ENCODE measurements at places on chromosomes 7 and 10.

DNA sequence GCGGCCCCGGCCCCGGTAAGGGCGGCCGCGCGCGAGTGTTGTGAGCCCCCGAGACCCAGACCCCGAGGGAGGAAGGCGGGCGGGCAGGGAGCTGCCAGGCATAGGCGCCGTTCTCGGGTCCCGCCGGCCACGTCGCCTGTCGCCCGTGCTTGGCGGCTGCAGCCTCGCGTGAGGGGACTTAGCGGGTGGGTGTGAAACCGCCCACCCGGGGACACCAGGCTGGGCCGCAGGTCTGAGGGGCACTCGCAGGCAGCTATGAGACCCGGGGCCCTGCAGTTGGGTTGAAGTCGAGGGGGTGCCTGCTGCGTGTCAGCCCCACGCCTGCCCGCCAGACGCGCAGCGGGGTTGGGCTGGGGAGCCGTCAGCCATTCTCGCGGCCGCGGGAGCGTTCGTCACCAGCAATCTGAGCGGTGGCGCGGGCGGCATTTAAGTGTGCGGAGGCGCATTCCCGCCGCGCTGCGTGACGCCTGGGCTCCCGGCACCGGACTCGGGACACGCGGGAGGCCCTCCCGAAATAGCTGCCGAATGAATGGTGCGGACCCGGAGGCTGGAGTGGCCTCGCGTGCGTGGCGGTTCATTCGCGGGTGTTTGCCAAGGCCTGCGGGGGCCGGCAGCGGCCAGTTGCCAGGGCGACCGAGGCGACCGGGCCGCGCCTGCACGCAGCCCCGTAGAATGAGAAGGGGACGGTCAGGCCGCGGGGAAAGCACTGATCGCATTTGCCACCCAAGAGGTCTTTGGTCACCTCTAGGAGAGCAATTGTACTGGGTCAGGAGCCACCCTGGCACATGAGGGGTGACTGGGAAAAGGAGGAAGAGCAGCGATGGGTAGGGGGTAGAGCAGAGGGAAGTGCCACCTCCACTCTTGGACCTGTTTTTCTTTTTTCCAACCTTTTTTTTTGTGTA, 750 bp downstream of the ZNF398 start:
- peak; percentile 59 for DNase-seq

DNA sequence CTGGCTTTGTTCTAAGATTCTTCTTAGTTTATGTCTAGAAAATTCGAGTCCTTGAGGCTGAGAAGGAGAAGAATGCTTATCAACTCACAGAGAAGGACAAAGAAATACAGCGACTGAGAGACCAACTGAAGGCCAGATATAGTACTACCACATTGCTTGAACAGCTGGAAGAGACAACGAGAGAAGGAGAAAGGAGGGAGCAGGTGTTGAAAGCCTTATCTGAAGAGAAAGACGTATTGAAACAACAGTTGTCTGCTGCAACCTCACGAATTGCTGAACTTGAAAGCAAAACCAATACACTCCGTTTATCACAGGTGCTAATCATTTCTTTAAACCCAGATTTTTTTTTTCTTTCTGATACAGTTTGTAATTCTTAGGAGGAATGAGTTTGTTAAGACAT, 6.7 kb downstream of the CEP55 start:
- DNase-seq: no peak

DNA sequence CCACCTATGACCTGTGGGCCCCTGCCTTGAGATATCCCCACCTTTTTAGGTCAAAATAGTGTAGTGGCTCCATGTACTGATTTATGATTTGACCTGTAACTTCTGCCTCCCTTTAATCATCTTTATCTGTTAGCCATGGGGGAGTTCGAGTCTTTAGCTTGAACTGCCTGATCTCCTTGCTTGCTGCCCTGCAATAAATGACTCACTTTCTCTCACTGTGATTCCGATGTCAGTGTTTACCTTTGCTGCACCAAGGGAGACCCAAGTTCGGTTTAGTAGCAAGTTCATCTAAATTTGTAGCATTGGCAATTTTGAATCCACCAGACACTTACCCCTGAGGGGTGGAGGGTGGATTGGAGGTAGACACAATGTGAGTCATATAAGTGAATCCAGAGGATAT, 814.6 kb upstream of the AUTS2 start:
- no peak for DNase-seq

DNA sequence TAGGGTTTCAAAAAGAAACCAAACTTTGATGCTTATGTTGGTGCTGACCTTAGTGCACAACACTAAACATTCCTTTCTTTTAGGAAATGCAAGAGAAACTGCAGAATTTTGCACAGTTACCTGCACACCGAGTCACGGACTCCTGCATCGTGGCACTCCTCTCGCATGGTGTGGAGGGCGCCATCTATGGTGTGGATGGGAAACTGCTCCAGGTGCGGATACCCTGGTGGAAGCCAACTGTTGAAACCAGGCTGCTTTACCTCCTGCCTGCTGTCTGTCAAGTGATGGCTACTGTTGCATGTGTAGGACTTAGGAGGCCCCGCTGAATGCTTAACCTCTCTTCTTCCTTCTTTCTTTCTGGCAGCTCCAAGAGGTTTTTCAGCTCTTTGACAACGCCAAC, 11.7 kb downstream of the CASP2 start:
- DNase-seq: peak; percentile 63

DNA sequence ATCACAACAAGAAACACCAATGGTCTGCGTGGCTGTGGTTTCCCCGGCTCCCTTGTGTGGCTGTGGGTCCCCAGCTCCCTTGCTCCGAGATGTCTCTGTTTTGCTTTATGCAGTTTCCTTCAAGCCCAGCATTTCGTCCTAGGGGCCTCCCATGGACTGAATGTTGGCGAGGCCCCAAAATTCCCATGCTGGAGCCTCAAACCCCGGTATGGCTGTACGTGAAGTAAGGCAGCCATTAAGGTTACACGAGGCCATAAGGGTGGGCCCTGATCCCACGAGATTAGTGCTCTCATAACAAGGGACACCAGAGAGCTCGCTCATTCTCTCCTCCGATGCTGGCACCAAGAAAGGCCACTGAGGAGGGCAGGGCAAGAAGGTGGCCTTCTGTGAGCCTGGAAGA, 44.6 kb downstream of the INSIG1 start:
- DNase-seq: no peak

GRCh38 chr7:140625908-140626868, 14.4 kb downstream of the DENND2A start:
- DNase-seq: no peak

GRCh38 chr7:134353411-134353810, 36.7 kb upstream of the SLC35B4 start:
- DNase-seq: no peak

DNA sequence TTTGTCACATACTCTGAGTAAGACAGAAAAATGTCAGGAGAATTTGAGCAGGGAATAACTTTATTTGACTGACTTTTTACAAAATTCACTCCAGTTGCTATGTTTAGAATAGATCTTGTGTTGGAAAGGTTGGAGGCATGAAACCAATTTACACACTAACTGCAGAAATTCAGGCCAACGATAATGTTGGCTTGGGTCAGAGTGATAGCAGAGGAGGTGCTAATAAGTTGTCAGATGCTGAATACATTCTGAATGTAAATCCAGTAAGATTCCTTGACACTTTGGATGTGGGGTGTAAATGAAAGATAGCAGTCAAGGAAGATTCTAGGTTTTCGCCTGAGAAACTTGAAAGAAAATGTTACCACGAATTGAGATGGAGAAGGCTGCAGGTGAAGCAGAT, 502.5 kb upstream of the GHITM start:
- DNase-seq: no peak

GRCh38 chr7:104677587-104677986, 336.4 kb upstream of the KMT2E start:
- DNase-seq: no peak

GRCh38 chr10:110863361-110863760, 8.4 kb upstream of the PDCD4 start:
- DNase-seq: no peak

GRCh38 chr7:143331179-143331801, 15.4 kb downstream of the CLCN1 start:
- DNase-seq: no peak

DNA sequence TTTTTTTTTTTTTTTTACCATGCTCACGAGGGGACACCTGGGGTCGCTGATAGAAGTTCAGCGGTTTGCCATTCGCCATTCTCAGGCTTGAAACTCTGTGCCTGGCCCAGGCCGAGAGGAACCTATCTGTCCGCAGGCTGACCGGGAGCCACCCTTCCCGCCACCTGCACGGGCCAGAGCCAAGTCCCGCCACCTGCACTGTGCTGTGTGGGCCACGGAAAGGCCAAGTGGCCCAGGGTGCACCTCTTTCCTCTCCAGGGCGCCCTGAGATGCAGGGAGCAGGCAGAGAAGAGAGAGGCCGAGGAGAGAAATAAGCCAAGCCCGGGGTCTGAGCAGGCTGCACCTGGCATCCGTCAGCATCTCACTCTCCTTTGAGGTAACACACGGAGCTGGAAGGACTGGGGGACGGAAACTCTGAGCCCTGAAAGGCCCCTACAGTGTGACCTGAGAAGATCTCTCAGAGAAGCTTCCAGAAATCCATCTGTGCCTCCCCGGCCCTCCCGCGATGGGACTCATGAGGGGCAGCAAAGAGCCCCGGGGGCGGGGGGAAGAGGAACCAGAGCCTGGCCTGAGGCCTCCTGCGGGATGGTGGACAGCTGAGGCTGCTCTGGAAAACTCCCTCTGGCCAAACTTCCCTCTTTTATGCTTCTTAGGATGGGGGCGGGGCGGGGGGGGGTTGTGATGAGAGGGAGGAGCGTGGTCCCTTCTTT, 46.6 kb downstream of the PRKAG2 start:
- DNase-seq: no peak

GRCh38 chr10:107966826-107967225, 802.3 kb upstream of the SORCS1 start:
- no peak for DNase-seq

GRCh38 chr7:130936202-130936931, 202.4 kb upstream of the KLF14 start:
- DNase-seq: no peak

GRCh38 chr7:87934699-87935383, 790 bp downstream of the ADAM22 start:
- DNase-seq: no peak

- DNase-seq: no peak
Observed at GRCh38 chr10:132563485-132564248, 26.1 kb downstream of the INPP5A start.

DNA sequence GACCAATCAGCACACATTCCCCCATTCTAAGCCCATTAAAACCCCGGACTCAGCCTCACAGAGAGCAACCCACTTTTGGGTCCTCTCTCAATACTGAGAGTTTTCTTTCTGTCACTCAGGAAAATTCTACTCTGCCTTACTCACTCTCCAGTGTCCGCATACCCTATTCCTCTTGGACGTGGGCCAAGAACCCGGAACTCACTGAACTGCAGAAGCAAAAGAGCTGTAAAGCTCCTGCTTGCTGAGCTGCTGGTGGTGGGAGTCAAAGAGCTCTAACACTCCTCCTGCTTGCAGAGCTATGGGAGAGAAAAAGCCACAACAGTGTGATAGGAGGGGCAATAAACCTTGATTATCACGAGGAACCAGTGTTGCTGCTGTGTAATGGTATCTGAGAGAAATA, 386.9 kb downstream of the POM121L12 start:
- no peak for DNase-seq

- DNase-seq: no peak
Observed at GRCh38 chr10:79187121-79187940, 118.6 kb downstream of the ZMIZ1 start.

- no peak for DNase-seq
Observed at GRCh38 chr10:35194471-35194870, 67.8 kb downstream of the CREM start.

DNA sequence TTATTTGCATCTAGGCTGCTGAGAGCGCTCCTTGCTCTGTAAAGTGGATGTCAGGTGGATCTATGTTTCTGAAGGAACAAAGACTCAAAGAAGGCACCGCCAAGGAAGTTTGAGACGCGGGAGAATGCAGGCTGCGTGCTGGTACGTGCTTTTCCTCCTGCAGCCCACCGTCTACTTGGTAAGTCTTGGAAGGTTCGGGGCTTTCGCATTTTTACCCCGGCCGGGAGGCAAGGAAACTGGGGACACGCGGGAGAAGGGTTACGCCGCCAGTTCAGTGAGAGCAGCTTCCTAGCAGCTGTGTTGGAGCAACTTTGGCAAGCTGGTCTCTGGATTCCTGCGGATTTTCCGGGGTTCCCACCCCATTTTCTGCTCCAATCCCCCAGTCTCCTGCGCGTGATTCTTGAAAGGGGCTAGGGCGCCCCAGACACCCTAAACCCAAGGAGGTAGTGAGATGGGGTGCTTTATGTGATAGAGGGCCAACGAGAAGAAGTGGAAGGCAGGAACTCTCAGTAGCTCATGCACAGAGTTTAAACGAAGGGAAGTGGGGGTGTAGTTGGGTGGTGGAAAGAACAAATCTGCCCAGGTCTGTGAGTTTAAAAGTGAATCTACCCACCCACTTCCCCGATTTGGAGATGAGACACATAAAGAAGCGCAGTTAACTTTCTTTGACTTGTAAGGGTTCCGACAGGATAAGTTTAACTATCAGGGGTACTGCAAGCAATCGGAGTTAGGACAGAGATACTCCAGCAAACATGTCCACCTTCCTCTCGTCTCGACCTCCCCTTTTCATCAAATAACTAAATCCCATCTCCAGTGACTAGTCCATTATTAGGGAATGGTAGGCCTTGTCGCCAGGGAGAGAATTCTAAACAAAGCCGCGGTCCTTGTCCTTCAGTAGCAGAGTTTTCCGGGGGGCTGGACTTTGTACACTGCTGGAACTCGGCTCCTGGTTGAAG, 2.5 kb downstream of the NXPH1 start:
- DNase-seq: no peak

DNA sequence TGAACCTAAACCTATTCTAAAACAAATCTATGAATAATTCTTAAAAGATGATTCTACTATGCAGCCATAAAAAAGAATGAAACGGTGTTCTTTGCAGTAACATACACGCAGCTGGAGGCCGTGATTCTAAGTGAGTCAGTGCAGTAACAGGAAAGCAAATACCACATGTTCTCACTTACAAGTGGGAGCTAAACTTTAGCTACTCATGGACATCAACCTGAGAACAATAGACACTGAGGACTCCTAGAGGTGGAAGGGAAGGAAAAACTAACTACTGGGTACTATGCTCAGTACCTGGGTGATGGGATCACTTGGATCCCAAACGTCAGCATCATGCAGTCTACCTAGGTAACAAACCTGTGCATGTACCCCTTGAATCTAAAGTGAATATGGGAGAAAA, 575.0 kb upstream of the MGMT start:
- DNase-seq: no peak

DNA sequence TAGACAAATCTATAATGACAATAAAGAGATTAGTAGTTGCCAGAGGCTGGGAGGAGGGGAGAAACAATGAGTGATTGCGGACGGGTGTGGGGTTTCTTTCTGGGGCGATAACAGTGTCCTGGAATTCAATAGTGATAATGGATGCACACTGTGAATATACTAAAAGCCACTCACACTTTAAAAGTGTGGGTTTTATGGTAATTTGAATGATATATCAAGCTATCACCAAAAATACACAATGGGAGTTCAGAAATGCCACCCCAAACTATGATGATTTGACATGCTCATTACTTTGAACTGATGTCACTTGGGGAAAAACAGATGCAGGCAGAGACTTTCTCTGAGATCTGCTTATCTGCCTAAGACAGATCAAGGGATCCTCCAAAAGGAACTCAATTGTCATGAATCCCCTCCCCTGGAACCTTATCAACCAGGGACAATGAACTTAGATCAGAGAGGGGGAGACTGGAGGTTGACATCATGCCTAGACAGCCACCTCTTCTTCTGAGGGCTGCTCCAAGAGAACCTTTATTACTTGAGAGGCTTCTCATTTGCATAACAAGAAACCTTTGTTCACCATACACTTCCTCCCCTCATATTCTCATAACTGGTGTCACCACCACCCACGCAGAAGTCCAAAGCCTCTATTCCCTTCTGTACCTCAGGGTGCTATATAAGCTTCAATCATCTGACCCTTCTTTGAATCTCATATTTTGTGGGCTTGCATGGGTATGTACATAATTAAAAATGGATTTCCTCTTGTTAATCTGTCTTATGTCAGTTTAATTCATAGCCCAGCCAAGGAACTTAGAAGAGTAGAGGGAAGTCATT, 14.8 kb upstream of the ZC3HAV1 start:
- DNase-seq: no peak

All from stimulated activated CD4-positive, alpha-beta T cell treated with anti-CD3 and anti-CD28 coated beads, Interleukin-4, amount 100 ng/mL, for 4 hours (primary cell).